GM03348 (cell line): ENCODE measurements at places on chromosomes 4 and X.

GRCh38 chrX:56793521-56794320 lies 64.7 kb downstream of the NBDY start:
- DNase-seq = no peak

DNA sequence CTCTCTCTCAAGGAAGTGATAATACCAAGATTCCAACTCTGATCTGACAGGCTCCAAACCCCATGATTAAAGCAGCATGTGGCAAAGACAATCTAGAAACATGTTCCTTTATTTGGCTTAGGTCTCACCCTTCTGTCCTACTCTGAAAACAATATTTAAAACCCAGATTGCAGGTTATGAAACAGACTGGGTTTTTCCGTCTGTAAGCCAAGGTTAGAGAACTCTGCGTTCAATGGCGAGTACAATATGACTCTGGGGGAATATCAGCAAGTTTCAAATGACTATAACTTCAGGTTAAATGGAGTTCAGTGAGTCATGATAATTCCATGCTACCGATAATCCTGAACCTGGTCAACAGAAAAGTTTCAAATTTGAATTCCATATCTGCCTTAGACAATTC lies 50.8 kb downstream of the ANAPC10 start:
- DNase-seq = no peak

DNA sequence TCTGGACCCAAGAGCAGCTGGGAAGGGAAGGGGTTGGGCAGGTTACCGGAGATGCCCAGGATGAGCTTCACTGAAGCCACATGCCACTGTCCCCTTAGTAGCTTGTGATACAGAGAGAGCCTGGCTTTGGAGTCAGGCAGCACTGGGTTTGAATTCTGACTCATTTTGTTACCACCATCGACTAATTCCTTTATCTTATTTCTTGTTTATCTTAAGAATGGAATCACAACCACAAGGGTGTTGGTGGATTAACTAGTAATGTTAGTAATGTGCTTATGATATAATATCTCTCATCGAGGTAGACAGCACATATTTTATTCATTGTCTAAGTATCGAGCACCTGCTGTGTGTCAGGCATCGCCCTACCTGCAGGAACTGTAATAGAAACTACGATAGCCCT lies 17.7 kb upstream of the STX18 start:
- no peak for DNase-seq

DNA sequence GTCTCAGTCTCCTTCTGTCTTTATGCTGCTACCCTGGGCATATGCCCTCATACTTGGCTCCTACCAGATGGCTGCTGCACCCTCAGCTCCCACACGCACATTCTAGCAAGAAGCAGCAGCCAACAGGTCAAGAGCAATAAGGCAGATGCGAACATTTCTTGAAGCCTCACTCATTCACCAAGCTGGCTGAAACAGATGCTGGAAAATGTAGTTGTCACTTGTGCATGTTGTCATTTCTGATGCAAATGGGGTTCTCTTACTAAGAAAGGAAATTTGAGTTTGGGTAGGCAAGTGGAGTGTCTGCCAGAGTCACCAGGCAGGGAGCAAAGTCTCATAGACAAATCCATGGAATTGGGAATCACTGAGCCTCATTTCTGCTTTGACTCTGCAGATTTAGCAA lies 57.4 kb upstream of the SORBS2 start:
- no peak for DNase-seq

GRCh38 chr4:140152751-140153418 lies 1.1 kb downstream of the MAML3 start:
- DNase-seq = peak; percentile 62

DNA sequence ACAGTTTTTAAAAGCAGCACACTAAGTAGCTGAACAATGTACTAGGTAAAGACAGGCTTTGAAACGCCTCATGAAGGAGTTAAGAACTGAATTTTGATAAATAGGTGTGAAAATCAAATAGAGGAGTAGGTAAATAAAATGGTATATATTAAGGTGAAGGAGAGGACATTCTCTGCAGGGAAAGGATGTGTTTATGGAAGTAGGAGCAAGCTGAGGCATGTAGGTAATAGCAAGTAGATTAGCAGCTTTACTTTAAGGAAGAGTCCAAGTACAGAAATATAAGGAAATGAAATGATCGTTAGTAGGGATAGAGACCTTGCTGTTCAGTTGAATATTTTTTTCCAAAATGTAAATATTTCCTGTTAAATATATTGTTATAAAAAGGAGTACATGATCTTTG lies 12.5 kb downstream of the METAP1 start:
- no peak for DNase-seq

DNA sequence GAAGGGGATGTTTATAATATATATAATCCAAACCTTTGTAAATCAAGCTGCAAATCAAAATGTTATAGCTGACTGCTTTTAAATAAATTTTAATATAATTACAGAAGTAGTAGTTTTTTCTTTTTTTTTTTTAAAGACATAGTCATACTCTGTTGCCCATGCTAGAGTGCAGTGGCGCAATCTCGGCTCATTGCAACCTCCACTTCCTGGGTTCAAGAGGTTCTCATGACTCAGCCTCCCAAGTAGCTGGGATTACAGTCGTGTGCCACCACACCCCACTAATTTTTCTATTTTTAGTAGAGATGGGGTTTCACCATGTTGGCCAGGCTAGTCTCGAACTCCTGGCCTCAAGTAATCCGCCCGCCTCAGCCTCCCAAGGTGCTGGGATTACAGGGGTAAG lies 178.7 kb downstream of the FBXW7 start:
- DNase-seq = no peak

DNA sequence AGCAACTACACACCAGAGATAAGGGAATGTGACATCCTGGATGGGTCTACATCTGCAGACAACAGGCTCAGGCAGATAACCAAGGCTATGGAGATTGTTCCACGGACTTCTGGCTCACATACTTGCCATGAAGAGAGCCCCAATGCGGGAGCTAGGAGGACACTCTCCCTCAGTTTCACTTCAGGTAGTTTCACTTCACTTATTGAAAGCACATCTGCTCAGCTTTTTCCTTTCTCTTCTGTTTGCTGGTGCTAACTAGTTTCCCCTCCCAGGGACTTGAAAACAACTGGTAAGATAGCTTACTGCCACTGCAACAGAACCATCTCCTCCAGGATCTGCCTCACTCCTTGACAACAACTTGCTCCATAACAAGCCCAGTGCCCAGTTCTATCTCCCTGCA lies 1.4 kb upstream of the CT47C1 start:
- no peak for DNase-seq

- no peak for DNase-seq
These were observed 40.2 kb upstream of the CRMP1 start for GRCh38 chr4:5933116-5933515.

DNA sequence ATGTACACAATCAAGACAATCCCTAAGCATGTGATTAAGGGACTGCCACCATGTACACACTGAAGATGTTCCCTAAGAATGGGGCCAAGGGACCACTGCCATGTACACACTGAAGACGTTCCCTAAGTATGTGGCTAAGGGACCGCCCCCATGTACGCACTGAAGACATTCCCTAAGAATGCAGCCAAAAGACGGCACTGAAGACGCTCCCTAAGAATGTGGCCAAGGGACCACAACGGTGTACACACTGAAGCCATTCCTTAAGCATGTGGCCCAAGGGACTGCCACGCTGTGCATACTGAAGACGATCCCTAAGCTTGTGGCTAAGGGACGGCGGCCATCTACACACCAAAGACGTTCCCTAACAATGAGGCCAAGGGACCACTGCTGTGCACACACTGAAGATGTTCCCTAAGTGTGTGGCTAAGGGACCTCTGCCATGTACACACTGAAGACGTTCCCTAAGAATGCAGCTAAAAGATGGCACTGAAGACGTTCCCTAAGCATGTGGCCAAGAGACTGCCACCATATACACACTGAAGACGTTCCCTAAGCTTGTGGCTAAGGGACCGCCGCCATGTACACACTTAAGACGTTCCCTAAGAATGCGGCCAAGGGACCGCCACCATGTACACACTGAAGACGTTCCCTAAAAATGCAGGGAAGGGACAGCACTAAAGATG lies 26.4 kb downstream of the DHRSX start:
- no peak for DNase-seq

- no peak for DNase-seq
These were observed 512 bp downstream of the NOP14 start for GRCh38 chr4:2962614-2963174.

DNA sequence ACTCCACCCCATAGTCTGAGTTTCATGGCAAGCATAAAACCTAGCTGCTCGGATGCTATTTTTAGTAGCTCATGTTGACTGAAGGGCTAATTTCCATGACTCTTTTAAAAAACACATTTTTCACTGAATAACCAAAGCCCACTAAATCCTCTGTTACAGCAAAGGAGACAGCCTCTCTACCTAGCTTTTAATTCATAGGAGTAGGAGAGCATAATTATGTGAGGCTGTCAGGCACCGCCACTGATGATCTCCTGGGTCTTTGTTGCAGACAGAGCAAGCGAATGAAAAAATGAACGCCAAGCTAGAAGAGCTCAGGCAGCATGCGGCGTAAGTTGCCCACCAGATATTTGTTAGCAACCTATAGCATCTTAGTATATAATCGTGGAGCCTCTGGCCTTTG lies 53.5 kb downstream of the KIF4A start:
- no peak for DNase-seq

- no peak for DNase-seq
These were observed 40.9 kb upstream of the GYPA start for GRCh38 chr4:144181391-144181790.
